Fibroblast of the conjunctiva (primary cell): ENCODE measurements at places on chromosomes 3 and 15.

GRCh38 chr3:178646186-178646862 is 110.1 kb downstream of the KCNMB2 start:
- no peak for DNase-seq

DNA sequence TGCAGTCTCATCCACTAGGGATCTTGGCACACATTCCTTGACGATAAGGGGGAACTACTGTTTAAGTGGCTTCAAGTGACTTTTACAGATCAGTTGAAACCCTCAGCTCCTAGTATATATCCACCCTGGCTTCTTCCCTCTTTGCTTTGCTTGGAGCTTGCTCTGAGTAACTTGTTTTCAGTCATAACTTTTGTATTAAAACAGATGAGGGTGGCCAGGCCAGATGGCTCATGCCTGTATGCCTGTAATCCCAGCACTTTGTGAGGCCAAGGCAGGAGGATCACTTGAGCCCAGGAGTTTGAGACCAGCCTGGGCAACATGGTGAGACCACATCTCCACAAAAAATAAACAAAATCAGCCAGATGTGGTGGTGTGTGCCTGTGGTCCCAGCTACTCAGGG is 42.4 kb downstream of the EOMES start:
- no peak for DNase-seq

GRCh38 chr15:92634671-92635201 is 20.8 kb downstream of the FAM174B start:
- DNase-seq, result no peak

- DNase-seq, result no peak
Measured at GRCh38 chr15:31214158-31214863, 112.3 kb upstream of the KLF13 start.

DNA sequence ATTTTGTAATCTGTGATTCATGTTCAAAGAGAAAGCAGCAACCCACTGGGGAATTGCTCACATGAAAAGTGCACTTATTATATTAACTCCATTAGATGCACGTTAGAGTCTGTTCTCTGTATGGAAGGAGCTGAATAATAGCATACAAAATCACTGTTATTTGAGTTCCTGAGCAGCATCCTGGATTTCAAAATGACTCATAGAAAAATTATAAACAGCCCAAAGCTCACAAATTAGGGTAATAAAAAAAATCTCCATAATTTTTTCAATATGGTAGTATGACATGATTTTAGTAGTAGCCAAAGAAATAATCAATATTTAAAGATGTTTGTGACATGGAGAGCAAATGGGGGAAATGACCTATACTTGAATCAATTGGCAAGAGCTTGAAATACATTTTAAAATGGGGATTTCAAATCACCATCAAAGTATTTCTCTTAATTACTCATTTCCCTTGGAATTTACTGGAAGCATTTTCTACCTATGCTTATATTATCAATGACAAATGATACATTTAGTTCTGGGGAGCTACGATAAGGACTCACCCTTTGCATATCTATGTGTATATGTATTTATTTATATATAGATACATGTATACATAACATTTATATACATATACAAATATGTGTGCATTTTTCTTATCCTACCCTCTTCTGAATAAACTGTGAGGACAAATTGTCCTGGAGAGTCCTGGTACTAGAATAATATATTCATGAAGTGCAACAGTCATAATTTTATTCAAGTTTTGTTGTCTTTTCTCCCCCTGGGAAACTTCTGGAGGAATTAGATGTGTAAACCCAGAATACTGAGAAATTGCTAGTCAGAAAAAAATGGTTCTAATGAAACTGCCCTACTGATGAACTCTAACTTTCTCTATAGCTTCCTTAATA is 116.3 kb downstream of the RPL22L1 start:
- DNase-seq, result peak; percentile 41

- DNase-seq, result no peak
Measured at GRCh38 chr3:13827256-13827655, 52.6 kb downstream of the WNT7A start.

DNA sequence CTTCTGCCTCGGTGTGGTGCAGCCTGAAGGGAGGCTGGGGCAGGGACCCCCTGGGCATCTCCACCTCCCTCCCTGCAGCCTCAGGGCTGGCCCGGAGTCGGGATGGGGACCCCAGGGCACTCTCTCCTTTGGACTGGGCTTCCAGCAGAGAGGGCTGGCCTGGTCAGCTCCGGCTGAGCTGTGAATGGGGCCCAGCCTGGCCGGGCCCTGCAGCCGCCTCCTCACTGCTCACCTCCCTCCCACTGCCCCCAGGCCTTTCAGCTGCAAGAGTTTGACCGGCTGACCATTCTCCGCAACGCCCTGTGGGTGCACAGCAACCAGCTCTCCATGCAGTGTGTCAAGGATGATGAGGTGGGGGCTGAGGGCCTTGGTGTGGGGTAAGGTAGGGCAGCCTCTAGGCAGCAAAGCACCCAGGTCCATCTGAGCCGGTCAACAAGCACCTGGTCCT is 36.0 kb downstream of the PSTPIP1 start:
- no peak for DNase-seq

DNA sequence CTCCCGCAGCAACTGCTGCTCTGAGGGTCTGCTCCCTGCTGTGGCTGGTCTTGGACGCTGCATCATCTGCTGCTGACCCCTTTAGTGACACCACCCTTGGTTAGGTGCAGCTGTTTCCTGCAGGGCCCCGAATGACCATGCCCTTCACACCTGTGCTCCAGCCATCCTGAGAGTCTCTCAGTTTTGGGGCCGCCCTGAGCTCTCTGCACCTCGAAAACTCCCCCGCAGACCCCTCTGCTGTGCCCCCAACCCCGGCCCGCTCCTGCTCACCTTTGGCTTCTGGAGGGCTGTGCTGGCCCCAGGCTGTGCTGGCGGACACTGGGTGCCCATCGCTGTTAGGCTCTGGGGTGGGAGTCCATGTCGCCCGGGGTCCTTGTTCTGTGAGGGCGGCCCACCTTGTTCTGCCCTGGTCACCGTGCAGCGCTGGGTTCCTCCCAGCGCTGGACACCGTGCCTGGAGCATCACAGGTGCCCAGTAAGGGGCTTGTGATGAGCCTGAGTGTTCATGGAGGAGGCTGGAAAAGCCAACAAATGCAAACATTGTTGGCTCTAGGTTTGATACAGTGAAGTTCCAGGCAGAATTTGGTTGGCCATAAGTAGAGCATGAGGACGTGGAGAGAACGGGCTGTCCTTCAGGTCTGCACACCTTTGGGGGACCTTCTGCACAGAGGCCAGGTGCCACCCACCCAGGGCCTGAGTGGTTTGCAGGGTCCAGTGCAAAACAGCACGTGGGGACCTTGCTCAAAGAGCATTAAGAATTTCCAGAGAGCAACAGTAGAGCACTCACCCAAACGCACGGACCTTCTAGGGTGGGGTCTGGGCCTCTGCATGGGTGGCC is 12.3 kb downstream of the ABTB1 start:
- DNase-seq, result no peak

DNA sequence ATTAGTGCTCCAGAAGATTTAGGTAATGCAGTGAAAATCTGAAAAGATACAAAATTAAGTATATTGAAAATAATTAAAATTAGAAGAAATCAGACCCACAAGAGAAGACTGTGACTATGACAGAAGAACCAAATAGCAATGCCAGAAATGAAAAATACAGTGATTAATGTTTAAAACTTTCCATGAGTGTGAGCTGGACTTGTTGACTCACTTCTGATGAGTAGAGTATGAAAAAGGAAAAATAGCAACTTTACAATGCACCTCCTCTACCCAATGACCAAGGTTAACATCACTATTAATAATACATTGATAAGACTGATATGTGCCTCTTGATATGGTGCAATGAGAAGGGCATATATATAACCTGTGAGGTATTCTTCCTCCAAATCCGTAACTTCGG is 39.3 kb upstream of the SLC22A13 start:
- DNase-seq, result no peak
